Karpas-422 (cell line): ENCODE measurements at places on chromosomes 3 and 15. TPM values are rescaled to one million over a fixed set of nuclear protein-coding genes. Genes with fewer than 3 reads are reported as not detected.

GRCh38 chr3:48652923-48653715 is 9.6 kb downstream of the CELSR3 start:
- H3K4me3 ChIP-seq: no peak overlapping the region
- no peak overlapping the region for H3K27ac ChIP-seq
- no peak for DNase-seq
- no peaks in the 10 kb centered on the region for H3K36me3 ChIP-seq
- H3K4me1 ChIP-seq: peaks cover 21% of the 10 kb centered on the region
- no peaks in the 10 kb centered on the region for H3K27me3 ChIP-seq

GRCh38 chr3:168088106-168088720 is 7.5 kb downstream of the GOLIM4 start:
- peak; percentile 76 for DNase-seq
- no peaks in the 10 kb centered on the region for H3K36me3 ChIP-seq
- H3K4me3 ChIP-seq: no peak overlapping the region

DNA sequence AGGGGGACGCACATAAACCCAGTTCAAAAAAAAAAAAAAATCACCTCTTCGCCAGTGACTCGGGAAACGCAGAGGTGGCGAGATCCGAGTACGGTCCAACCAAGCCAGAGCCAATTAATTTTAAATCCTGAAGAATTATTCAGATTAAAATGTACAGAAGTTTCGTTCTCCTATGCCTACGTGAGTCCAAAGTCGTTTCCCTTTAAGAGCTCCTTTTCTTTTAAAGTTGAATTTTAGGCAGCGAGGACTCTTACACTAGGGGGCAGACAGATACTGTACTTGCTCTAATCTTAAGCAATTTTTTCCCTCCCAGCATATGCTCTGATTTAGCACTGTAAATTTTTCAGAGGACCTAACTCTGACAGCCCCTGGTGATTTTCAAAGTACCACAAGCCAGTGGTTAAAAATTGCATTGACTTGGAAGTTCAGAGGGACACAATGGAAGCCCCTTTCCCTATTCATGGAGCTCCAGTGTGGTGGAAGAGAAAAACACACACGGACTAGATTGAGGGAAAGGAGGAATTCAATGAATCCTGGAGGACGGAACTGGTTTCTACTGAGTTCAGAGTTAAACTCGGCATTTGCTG is 3.3 kb upstream of the NR2F2 start:
- H3K36me3 ChIP-seq: no peaks in the 10 kb centered on the region
- no peak overlapping the region for H3K27ac ChIP-seq
- H3K27me3 ChIP-seq: no peaks in the 10 kb centered on the region

- H3K4me1 ChIP-seq: no peaks in the 10 kb centered on the region
- no peak overlapping the region for H3K27ac ChIP-seq
- DNase-seq: no peak
- no peaks in the 10 kb centered on the region for H3K36me3 ChIP-seq
These were observed 45.0 kb downstream of the RPLP1 start for GRCh38 chr15:69497667-69498066.

DNA sequence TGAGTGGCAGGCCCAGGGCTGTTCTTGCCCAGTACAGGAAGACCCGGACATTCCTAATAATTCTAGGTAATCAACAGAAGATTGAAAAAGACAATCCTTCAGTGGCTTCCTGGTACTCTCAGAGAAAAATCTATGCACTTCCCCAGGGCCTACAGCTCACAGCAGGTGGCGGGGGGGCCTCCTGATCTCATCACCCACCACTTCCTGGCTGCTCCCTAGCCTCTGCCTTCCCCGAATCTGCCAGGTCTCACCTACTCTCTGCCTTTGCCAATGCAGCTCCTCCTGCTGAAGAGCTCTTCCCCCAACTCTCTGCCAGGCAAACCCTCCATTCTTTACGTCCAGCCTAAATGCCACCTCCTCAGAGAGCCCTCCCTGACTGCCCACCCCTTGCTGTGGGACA is 37.5 kb downstream of the EHD4 start:
- H3K27ac ChIP-seq: peak overlapping the region; percentile 82
- no peaks in the 10 kb centered on the region for H3K27me3 ChIP-seq
- peak; percentile 69 for DNase-seq
- peak overlapping the region; percentile 31; the same call in 1 of the 2 replicates for H3K4me3 ChIP-seq

DNA sequence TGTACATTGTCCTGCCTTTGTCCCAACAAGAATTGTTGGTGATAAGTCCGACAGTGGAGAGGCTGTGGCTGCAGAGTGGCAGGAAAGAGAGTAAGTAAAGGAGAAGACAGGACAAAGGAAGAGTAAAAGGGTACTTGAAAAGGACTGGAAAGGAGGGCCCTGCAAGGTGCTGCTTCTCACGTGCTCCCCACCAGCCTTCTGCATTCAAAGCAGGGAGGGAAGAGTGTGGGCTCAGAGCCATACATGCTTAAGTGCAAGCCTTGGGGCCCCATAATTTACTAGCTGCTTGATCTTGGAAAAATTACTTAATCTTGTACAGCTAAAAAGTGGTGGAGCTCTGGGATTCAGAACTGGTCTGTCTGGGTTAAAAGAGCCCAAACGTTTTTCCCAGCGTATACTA is 29.9 kb downstream of the MME start:
- H3K4me1 ChIP-seq: peaks cover 80% of the 10 kb centered on the region
- 0 out of 2 replicates have a peak, but pooled peaks cover 4% of the 10 kb centered on the region for H3K36me3 ChIP-seq
- peak overlapping the region; percentile 65 for H3K4me3 ChIP-seq

EAF2 gene
- total RNA-seq: 60.6 and 62.2 TPM in 2 replicates
